ENCODE measurements at places on chromosomes 2 and 18.
A peak's percentile ranks its signal among the peaks of the same experiment; 100 is the strongest.

DNA sequence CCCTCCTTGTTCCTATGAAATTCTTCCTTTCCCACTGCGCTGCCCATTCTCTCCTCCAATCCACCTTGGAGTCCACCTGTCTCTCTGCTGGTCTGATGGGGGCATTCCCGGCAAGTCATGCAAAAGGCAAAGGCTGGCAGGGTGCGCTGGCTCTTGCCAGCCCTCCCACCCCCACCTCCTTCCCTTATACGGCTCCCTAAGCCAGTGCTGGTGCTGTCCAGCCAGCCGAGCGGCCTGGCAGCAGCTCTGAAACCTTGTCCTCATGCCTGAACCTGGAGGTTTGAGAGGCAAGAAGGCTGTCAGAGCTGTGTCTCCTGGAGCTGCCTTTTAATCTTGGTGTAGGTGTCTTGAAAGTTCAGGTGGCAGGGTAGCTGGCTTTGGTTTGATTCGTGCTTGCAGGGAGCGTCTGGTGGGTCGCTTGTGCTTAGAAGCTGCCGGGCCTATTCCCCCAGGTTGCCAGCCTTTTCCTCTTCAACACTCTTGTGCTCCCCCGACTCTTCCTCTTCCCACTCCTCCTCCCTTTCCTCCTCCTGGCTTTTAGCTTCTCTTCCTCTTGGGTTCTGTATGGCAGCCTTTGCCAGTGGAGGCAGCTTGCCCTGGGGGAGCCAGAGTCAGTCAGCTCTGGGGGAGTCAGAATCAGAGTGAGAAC is 748 bp downstream of the LIPG start:
- no peak for DNase-seq

DNA sequence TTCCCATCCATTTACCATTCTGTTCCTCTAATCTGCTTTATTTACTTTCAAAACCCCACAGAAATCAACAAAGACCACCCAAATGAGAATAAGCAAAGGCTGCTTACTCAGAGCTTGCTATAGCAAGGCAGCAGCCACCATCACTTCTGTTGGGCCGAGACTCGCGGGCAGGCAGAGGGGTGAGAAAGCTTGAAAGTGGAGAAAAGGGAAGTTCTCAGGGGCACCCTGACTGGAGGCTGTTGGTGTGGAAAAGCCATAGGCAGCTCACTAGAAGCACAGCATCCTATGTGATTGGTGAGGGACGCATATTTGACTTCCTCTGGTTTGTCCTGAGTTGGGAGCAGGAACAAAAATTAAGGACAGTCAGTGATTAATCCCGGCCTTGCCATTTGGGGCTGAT is 269.7 kb upstream of the THSD7B start:
- no peak for DNase-seq

DNA sequence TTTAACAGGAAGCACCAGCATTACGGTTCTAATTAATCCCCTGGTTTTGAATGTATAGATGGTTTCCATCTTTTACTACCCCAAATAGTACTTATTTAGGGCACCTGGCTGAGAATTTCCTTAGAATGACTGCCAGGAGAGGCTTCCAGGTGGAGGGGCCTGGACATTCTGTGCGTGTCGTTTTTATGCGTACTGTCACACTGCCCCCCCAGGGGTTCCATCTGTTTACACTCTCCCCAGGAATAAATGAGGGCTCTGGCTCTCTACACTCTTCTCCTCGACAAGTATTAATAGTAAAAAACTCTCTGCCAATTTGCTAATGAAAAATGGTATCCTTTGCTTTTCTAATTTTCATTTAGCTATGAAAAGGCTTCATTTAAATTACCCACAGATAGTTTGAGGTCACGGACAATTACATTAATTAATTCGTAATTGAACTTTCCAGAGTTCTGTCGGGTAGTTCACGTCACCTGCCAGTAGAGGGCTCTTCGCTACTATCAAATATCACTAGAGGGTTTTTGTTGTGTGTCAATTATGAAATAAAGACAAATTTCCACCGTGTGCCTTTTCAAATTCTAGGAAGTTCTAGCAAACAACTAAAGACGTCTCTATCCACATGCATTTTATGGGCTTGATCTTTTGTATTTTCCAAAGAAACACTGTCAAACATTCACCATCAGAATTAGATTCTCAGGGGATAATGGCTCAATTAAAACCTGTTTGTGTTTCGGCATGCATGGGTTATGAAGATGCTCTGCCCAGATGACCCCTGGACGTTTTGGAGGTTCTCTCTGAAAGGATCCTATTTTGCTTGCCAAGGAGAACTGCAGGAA is 88.8 kb upstream of the ASB18 start:
- peak; percentile 52 for DNase-seq

- no peak for DNase-seq
Measured at GRCh38 chr2:175606010-175606841, 395.8 kb downstream of the LNPK start.

- DNase-seq: no peak
Measured at GRCh38 chr2:240817496-240818292, 2.3 kb downstream of the KIF1A start.

DNA sequence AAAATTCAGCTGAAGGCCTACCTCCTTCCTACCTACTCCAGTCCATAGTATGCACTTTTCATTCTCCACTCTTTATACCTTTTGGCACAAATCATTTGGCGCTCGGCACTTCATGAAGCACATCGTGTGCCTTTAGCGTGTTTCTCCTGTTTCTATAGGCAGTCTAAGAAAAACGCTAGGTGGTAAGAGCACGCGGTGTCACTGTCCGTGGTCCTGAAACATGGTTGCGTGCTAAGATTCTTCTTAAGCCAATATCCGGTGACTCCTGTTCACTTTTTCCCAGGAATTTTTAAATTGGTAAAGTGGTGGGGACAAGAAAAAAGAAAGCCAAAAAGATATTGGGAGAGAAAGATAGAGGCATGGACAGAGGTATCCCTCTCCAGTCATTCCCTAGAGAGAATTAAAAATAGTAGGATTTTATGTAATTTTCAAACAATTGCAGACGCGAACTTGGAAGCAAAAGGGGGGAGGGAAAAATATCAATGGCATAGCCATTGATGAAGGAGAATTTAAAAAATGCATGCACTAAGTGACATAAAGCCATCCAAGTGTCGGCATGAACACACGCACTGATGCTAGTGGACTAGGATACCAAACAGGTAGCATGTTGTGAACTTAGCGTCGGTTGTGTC is 1.4 kb upstream of the CTNNA2 start:
- DNase-seq: no peak

- no peak for DNase-seq
Measured at GRCh38 chr2:213995400-213996105, 415.3 kb upstream of the VWC2L start.

DNA sequence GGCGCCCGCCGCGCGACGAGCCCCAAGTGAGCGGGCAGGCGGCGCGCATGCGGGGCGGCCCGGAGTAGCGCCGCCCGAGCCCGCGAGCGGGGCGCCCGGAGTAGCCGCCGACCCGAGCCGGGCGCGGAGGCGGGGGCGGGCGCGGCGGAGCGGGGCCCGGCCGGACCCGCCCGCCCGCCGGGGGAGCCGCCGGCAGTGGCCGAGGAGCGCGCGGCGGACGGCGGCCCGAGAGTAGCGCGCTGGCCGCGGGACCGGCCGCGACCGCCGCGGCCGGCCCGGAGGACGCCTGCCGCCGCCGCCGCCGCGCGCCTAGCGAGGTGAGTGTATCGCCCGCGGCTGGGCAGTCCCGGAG is at the start of gene GALNT1:
GALNT1 (plus strand) TSS at position 195 of the 352 bp plus-strand sequence. CDS start 72,923 bp downstream, outside the sequence.
- DNase-seq: no peak

Measured in CD8-positive, alpha-beta T cell (primary cell).